Activated effector memory CD4-positive, alpha-beta T cell treated with Interleukin-2 at 50 U/mL for 16 hours (primary cell): ENCODE measurements at places on chromosomes 5 and 9.
A peak's percentile ranks its signal among the peaks of the same experiment; 100 is the strongest.

- DNase-seq = no peak
These were observed 16.9 kb downstream of the FBXW5 start for GRCh38 chr9:136927343-136928271.

- no peak for DNase-seq
These were observed 136.7 kb downstream of the ROR2 start for GRCh38 chr9:91813176-91813795.

DNA sequence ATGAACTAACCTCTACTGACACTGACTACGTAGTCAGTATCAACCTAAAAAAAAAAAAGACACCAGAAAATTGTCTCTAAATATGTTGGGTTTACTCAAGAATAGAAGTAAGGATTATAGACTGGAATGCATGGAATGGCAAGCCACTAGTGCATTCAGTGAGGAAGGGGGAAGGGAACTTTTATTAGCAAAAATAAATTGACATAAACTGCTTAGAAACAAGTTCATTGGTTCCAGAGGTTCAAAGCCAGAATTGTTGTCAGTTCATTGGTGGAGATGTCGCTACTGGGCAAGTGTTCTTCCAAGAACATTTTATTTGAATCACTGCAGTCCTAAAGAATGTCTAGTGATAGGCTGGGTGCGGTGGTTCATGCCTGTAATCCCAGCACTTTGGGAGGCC, 26.1 kb upstream of the AOPEP start:
- no peak for DNase-seq

DNA sequence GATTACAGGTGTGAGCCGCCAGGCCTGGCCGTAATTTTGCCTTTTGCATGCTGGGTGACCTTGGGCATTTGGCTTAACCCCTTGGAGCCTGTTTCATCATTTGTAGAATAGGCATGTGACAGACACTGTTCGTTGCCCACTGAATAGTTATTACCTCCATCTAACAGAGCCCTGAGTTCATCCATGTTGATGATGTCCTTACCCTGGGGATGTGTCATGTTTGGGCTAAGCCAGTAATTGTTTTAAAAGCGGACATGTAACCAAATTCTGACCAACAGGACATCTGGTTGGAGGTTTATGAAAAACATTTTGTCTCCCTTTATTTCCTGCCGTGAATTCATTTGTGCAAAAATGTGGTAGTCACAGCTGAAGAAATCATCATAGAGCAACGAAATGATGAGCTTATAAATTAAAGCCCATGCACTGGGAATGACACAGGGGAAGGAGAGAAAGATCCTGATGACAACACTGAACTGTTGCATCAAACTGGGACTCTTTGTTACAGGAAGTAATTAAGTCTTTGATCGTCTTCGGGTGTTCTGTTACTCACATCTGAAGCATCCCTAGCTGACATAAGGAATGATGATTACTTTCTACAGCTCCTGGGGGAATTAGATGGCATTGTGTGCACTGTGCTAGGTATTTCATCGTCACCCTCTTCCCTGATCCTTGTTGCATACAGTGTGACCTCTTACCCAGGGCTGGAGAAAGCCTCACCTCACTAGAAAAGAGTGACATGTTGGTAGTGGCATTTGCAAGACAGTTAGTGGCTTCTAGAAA, 117.8 kb downstream of the FGF18 start:
- no peak for DNase-seq

- no peak for DNase-seq
These were observed 26.9 kb downstream of the EGFLAM start for GRCh38 chr5:38285226-38285625.

DNA sequence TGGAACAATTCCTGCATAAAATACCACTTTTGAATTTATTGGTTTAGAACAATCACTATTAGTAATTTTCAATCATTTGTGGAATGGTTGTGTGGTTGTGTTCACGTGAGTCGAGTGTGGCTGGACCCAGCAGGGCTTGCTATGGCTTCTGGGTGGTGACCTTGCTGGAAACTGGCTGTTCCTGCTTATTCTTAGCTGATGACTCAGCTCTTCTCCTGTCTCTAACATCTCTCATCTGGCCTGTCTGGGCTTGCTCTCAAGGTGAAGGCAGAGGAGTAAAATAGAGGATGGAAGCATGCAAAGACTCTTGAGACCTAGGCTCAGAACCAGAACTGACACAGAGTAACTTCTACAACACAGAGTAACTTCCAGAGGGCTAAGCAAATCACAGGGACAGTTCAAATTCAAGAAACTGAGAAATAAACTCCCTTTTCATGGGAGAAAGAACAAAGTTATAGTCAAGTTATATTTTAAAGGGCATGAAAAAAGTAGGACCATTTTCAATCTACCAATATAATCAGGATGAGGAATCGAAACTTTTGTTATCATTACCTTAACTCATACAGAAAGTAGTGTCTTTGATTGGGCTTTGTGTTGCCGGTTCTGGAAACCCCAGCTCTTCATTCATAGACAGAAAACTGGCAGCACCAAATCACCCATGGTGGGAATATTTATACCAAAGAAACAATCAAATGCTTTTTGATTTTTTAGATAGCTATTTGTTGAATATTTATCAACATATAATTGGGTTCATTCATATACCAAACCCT, 665.1 kb downstream of the CDH18 start:
- no peak for DNase-seq

GRCh38 chr9:17862629-17863028, 283.8 kb downstream of the SH3GL2 start:
- DNase-seq = no peak

DNA sequence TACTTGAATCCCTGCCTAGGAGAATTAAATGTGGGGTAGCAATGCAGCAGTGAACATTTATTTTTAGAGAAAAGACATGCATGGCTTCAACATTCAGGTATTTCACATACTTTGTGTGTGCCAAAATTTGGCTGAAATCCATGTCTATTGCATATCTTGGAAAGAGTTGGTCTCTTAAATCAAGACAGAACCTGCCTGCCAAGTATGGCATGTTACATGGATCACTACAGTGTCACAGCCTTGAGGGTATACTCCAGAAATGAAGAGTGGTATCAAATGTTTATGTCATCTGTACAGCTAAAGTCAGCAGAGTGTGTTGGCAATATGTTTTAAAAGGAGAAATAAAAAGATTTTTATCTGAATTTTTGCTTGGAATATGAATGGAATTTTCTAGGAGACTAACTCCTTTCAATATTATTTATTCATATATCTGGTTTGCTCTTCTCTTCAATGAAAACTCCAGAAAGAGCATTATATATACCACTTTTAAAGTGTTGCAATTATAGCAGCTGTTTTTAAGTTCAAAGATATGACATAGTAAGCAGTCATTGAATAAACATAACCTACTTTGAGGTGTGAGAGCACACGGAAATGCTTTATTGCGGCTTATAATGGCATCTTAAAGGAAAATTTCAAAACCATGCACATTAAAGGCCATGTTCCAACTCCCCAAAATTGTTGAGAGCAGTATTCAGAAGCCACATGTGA, 95.4 kb upstream of the MINAR2 start:
- no peak for DNase-seq

GRCh38 chr5:59665086-59665831, 228.3 kb downstream of the PDE4D start:
- DNase-seq = no peak

DNA sequence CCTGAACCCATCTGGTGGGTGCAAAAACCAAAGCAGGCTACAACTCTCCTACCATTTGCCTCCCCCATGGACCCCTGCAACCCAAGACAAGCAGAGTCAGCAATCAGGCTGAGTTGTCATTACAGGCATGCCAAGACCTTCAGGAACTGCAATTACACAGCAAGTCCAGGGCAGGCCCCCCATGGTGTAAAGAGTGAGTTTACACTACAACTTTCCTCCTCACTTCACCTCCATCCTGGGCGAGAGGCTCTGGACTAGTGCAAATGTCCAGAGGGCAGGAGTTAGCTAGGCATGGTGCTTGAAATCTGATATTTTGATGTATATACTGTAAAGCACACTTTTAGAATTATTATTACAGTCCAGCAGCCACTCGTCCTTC, 7.0 kb upstream of the P4HA2 start:
- no peak for DNase-seq

GRCh38 chr9:123926941-123927340, 3.0 kb downstream of the DENND1A start:
- no peak for DNase-seq

DNA sequence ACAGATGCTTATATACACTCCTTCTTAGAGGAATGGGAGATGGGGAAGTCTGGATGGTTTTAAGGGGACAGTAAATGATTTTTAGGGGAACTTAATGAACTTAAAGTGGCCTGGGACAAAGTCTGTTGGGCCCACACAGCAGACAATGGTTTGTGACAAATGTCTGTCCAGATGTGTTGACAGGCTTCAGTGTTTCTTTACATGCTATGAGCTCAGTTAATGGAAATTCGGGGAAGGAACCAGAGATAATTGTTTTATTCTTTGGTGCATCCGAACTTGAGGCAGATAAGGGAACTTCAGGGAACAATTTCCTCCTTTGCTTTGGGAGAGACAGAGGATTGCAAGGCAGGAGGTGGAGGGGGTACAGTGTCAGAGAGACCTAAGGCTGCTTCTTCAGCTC, 52.3 kb downstream of the NFIB start:
- no peak for DNase-seq

DNA sequence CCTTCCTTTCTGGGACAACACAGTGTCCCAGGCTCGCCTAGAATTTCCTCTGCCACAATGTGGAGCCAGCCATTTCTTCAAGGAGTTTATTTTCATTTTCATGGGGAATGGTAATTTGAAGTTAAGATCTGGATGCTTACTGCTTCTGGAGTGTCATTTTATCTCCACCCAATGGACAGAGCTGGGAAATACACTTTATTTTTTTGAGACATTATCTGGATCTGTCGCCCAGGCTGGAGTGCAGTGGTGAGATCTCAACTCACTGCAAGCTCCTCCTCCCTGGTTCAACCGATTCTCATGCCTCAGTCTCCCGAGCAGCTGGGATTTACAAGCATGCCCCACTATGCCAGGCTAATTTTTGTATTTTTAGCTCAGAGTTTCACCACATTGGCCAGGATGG, 12.7 kb upstream of the THG1L start:
- DNase-seq = no peak

DNA sequence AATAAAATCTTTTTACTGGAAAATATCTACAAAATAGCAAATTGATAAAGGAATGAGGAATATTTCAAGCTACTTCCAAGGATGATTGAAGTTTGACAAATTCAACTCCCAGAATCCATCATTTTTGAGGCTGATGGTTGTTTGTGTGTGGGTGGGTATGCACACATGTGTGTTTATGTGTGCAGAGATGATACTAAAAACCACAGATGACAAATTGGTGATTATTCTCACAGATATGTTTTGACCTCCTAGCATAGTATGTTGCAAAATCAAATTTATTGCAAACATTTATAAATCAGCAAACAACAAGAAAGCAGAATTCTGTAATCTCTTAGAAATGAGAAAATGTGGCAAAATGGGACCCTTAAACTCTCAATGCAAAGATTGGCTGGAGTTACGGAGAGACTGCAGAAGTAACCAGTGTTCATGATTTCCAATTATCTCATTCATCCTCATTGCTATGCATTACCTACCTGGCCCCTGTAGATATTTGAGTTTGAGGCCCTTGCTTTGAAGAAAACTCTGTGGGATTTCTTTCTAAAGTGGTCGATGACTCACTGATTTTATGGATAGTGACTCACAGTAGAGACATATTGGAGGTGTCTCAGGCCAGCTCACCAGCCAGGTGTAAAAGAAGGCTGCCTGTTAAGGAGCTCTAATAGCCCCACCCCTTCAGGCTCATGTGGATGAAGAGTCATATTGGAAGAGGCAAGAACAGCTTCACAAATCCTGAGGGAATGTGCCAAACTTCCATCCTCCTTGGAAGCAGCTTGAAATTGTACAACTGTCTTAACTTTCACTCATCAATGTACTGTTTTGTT, 44.6 kb upstream of the TMC1 start:
- peak; percentile 9 for DNase-seq

DNA sequence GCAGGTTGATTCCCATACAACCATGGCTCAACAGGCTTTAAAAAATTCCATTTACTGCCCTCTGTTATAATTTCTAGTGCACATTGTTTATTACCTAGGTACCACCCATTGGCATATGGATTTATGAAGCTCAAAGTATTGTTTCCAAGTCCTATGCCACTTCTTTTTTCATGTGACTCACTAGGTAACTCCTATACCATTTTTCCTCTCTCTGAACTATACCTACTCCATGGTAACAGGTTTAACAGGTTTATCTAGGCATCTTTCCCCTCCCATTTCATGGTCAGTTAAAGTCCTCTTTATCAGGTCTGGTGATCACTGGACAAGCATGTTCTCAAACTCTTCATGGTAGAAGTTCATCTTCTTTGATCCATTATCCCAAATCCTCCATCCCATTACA, 49.6 kb upstream of the ABCA1 start:
- no peak for DNase-seq

DNA sequence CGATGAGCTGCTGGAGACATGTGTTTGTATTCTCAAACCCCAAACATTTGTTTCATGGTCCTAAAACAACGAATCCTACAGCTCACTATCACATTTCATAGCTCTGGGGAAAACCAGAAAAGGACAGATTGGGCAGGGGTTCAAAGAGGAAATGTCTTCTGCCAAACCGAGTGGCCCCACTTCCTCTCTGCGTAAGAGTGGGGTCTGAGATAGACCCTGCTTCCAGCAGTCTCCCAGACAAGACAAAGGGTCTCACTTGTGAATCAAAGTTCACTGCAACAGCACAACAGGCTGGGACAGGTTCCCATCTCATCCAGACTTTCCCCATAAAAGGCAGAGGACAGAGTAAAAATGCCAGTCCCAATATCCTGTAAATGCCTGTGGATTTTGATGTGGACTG, 276.2 kb upstream of the SLC24A2 start:
- no peak for DNase-seq

GRCh38 chr5:179738742-179739141, 6.1 kb downstream of the MAML1 start:
- DNase-seq = no peak

GRCh38 chr9:113476511-113476916, 13.0 kb downstream of the RGS3 start:
- DNase-seq = no peak

DNA sequence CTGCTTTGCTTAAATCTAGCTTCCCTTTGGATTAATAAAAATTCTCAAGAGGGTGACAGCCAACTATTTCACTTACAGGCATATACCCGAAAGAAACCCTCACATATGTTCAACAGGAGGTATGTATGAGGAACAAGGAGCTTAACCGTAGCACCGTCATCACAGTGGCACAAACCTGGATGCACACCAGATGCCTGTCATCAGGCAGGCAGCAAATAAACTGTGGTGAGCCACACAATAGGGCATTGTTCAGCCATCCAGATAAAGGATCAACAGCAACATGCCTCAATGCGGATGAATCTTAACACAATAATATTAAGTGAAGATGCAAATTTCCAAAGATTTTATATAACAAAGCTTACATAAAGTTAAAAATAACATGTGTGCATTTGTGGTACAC, 5.5 kb upstream of the TNFSF15 start:
- DNase-seq = no peak

DNA sequence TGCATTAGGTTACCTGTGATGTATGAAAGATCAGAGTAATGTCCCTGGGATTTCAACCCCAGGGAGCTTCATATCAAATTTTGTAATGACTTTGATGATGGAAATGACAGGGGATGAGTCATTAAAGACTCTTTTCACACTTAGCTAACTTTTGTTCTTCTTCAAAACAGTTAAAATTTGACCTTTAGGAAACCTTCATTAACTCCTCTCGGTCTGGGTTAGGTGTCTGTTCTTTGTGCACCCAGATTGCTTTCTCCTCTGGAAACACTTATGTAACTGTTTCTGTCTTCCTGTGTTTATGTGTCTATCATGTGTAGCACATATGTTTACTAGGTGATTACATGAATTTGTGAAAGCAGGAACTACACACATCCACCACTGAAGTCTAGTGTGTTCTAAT, 1.6 kb downstream of the SRFBP1 start:
- no peak for DNase-seq
